ENCODE measurements at places on chromosomes 2 and 18.
A peak's percentile ranks its signal among the peaks of the same experiment; 100 is the strongest.

- DNase-seq: no peak
Observed at GRCh38 chr2:166147883-166148282, 20.1 kb upstream of the SCN1A start.

GRCh38 chr2:54995553-54995952 is 54.7 kb downstream of the RTN4 start:
- no peak for DNase-seq

GRCh38 chr2:149715005-149715592 is 127.5 kb upstream of the MMADHC start:
- peak; percentile 61 for DNase-seq

- no peak for DNase-seq
Observed at GRCh38 chr2:223474893-223475292, 127.3 kb downstream of the SCG2 start.

- DNase-seq: peak; percentile 15
Observed at GRCh38 chr2:236286873-236287545, 22.8 kb upstream of the ASB18 start.

GRCh38 chr18:40917056-40917455 is 1038.0 kb upstream of the PIK3C3 start:
- no peak for DNase-seq

GRCh38 chr18:3688690-3689089 is 238.7 kb downstream of the TGIF1 start:
- DNase-seq: peak; percentile 98

- no peak for DNase-seq
Observed at GRCh38 chr2:227462462-227462951, 9.4 kb upstream of the AGFG1 start.

Data from AG10803 (cell line).